ENCODE measurements at places on chromosomes 12 and 14. TPM values are rescaled to one million over a fixed set of nuclear protein-coding genes. Genes with fewer than 3 reads are reported as not detected.

DNA sequence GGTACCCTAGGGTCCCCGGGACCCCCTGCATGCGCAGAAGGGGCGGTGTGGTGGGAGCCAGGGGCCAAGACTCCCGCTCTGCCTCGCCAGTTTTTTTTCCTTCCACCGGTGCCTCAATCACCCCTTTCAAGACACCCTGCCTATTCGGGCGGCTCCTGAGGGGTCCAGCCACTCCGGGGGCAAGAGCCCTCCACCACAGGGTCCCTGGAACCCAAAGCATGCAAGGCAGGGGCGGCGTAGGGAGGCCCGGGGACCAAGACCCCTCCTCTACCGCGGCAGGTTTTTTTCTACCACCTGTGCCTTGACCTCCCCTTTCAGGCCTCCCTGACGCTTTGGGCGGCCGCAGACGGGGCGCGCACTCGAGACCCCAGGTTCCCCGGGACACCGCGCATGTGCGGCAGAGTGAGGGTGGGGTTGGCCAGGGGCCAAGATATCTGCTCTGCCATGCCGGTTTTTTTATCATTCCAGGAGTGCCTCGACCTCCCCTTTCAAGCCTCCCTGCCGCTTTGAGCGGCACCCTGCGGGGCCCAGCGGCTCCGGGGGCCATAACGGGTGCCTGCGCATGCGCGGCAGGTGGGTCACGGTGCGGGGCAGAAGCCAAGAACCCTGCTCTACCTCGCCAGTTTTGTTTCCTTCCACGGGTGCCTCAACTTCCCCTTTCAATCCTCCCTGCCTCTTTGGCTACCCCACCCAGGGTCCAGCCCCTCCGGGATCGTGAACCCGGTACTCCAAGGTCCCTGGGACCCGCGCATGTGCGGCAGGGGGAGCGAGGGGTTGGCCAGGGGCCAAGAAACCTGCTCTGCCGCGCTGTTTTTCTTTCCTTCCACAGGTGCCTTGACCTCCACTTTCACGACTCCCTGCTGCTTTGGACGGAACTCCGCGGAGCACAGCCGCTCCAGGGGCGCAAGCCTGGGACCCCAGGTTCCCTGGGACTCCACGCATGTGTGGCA is 328.1 kb downstream of the ALG10 start:
- H3K4me1 ChIP-seq, result no peaks in the 10 kb centered on the region
- no peak for ATAC-seq
- peaks cover 100% of the 10 kb centered on the region for H3K27me3 ChIP-seq
- no peak overlapping the region for H3K4me3 ChIP-seq
- no peaks in the 10 kb centered on the region for H3K36me3 ChIP-seq

The GPR33 gene
- total RNA-seq, result not detected

The PRIMA1 gene
- 17.9 TPM for total RNA-seq

- ATAC-seq, result no peak
- H3K36me3 ChIP-seq, result no peaks in the 10 kb centered on the region
- H3K27ac ChIP-seq, result no peak overlapping the region
- no peaks in the 10 kb centered on the region for H3K4me1 ChIP-seq
These were observed 12.0 kb downstream of the LUM start for GRCh38 chr12:91099341-91099740.

GRCh38 chr12:64491718-64492117 is 39.8 kb downstream of the TBK1 start:
- H3K27ac ChIP-seq, result no peak overlapping the region
- no peaks in the 10 kb centered on the region for H3K27me3 ChIP-seq
- H3K4me3 ChIP-seq, result no peak overlapping the region
- no peaks in the 10 kb centered on the region for H3K36me3 ChIP-seq
- no peak for ATAC-seq

The NUAK1 gene
- total RNA-seq, result 7.4 TPM

DNA sequence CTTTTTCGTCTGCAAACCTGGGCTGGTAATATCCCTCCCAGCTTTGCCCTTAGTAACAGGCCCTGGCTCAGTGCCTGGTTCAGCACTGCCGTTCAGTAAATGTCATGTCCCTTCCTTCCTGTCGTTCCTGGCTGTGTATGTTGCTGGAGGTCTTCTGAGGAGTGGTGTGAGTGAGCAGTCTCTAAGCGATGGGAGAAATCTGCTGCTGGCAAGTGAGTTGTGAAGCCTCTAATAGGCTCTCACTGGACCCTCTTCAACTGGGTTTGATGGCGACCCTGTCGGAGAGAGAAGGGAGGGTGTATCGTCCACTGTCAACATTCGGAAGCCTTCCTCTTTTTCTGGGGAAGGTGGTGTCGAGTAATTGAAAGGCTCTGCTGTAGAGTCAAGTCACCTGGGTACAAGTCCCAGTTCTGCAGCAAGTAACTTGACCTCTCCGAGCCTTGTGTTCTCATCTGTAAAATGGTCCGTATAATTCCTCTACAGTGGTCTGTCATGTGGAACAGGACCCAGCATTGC is 62.8 kb downstream of the HRK start:
- H3K4me3 ChIP-seq, result peak overlapping the region; percentile 71
- no peaks in the 10 kb centered on the region for H3K27me3 ChIP-seq
- peak overlapping the region; percentile 92 for H3K27ac ChIP-seq

DNA sequence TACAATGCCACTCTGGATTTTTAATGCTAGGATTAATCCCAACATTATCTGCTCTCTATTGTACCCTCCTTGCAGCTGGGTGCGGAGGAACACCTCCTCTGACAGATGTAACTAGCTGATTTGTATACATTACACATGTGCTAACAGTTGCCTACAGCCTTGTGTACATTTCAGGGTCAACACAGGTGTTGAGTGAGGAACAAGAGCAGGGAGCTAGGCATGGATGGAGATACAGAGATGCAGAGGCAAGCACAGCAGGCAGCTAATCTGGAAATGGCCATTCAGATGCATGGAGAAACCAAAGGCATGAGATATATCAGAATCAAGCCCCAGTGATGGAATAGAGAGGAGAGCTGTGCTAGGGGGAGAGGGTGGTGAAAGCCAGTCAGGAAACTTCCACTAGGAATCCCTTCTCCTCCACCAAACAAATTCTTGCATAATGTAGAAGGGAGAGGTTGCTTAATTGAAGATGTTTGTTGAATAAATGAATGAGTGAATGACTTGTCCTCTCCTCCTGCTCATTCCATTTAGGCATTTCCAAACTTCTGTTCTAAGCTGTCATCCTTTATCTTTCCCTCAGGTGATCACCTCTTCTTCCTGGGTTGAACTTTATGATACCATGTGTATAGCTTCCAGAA is 313.2 kb downstream of the ATP23 start:
- no peak overlapping the region for H3K27ac ChIP-seq
- H3K36me3 ChIP-seq, result no peaks in the 10 kb centered on the region
- no peak overlapping the region for H3K4me3 ChIP-seq

- H3K27me3 ChIP-seq, result no peaks in the 10 kb centered on the region
- H3K4me3 ChIP-seq, result no peak overlapping the region
- H3K36me3 ChIP-seq, result no peaks in the 10 kb centered on the region
- peaks cover 57% of the 10 kb centered on the region for H3K4me1 ChIP-seq
These were observed 327.2 kb downstream of the RAD51B start for GRCh38 chr14:68146818-68147217.

GRCh38 chr14:51960866-51961265 is 28.5 kb upstream of the RTRAF start:
- H3K4me3 ChIP-seq, result no peak overlapping the region
- H3K27me3 ChIP-seq, result no peaks in the 10 kb centered on the region
- ATAC-seq, result no peak
- H3K4me1 ChIP-seq, result no peaks in the 10 kb centered on the region
- no peak overlapping the region for H3K27ac ChIP-seq
- no peaks in the 10 kb centered on the region for H3K36me3 ChIP-seq

The CLEC14A gene
- 26.3 TPM for total RNA-seq

DNA sequence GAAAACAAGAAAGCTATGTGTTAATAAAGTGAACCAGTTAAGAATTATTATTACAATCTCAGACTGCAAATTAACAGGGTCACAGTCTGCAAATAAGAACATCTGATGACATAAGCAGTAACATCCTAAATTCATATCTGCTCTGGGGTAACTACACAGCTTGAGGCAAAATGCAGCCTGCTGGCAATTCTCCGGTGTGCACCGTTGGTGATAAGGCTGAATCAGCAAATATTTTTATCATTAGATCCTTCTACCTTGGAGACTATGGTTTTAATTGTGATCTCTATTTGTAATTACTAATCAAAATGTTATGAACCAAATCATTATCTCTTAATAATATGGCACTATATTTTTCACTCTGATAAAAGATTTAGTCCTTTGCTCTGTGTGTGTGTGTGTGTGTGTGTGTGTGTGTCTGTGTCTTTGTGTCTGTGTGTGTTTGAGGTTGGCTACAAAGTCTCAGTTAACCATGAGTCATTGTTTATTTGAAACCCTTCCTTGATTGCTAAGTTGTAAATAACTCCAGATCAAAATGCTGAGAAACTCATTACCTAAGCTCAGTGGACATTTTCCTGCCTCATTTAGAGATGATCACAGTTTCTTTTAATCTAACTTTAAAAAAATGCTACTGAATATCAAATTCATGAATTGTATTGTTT is 442.6 kb downstream of the GXYLT1 start:
- H3K4me1 ChIP-seq, result no peaks in the 10 kb centered on the region
- H3K36me3 ChIP-seq, result no peaks in the 10 kb centered on the region
- ATAC-seq, result no peak
- H3K27ac ChIP-seq, result no peak overlapping the region

The TAS2R8 gene
- total RNA-seq, result not detected

- no peak overlapping the region for H3K4me3 ChIP-seq
- peak; percentile 45 for ATAC-seq
- H3K27ac ChIP-seq, result no peak overlapping the region
- no peaks in the 10 kb centered on the region for H3K36me3 ChIP-seq
- H3K27me3 ChIP-seq, result no peaks in the 10 kb centered on the region
These were observed 13.3 kb downstream of the IL22 start for GRCh38 chr12:68240079-68240478.

GRCh38 chr14:61927060-61927459 is 164.8 kb downstream of the SNAPC1 start:
- no peaks in the 10 kb centered on the region for H3K4me1 ChIP-seq
- H3K27me3 ChIP-seq, result no peaks in the 10 kb centered on the region
- no peak overlapping the region for H3K4me3 ChIP-seq
- no peak for ATAC-seq
- H3K27ac ChIP-seq, result no peak overlapping the region

DNA sequence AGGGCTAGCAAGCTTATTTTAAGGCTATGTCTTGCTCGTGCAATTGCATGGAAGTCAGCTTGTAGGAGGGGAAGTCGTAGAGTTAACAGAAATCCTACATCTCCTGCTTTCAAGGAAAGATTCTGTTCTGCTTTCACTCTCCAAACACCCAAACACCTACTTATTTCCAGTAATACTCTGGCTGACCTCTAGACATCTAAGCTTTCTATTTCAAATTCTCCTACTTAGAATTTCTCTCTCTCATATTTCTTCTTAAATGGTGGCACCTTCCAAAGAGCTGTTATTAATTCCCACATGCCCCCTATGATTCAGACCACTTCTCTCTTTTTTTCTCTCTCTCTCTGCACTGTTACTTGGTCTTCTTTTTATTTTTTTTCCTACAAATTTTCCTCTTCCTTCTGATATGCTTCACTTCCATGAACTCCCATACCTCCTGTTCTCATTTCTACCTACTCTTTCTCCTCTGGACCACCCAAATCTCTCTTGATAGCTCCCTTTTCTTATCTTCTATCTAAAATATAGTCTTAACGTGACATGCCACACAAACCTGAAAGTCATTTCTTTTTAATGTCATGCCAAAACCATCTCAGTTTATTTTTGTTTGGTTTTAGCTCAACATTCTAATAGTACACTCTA is 90.8 kb downstream of the RPS6KA5 start:
- H3K27ac ChIP-seq, result no peak overlapping the region
- H3K4me1 ChIP-seq, result no peaks in the 10 kb centered on the region
- H3K36me3 ChIP-seq, result peaks cover 6% of the 10 kb centered on the region
- ATAC-seq, result no peak
- H3K27me3 ChIP-seq, result no peaks in the 10 kb centered on the region

The GLIPR1L1 gene
- not detected for total RNA-seq

The AGAP2 gene
- 4.2 TPM for total RNA-seq

All from gastroesophageal sphincter (tissue), 4 donors.